ENCODE measurements at places on chromosomes 4 and X.

DNA sequence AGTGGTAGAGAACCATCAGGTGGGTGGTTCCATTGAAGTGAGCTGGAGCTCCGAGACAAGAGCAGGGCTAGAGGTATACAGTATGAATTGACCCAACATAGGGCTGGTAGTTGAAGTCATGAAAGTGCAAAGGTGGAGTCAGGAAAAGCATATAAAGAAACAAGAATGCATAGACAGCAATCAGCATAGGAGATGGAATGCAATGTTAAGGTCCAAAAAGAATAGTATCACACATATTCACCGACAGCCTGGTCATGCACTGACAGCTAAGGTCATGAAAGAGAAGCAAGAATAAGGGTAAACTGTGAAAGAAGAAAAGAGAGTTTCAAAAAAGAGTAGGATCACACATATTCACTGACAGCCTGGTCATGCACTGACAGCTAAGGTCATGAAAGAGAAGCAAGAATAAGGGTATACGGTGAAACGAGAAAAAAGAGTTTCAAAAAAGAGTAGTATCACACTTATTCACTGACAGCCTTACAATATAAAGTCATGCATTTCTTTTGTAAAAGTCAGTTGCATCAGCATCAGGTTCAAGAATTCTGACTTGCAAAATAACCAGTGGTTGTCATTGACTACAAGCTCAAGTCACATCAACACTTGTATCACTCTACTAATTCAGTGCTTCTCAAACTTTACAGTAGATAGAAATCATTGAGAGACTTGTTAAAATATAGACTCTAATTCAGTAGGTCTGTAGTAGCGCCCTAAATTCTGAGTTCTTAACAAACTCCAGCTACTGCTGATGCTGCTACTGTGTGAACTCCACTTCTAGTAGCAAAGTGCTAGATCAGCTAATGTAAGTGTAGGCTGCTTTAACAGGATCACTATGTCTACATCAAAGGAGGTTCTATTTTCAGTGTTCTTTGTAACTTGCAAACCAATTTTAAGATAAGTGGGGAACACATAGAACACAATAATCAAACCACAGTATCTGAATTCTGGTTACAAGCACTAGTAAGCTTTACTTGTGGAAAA is 221.9 kb downstream of the PDGFC start:
- DNase-seq, result no peak

- peak; percentile 58 for DNase-seq
These were observed 486.1 kb upstream of the POU3F4 start for GRCh38 chrX:83022020-83022419.

DNA sequence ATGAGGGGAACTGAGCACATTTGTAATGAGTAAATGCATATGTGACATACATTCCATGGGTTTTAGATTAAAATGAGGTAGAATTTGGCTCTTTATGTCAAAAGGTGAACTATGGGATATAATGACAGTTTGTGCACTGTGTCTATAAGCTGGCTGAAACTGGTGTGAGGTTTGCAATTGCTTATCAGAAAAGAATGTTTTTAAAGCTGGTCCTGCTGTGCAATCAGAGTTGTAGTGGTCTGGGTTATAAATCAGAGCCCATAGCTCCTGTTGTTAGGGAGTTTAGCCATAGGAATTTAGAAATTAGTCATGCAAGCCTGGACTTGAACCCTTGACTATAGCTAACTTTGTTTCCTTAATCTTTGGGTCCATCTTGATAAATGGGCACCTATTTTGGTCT is 23.1 kb upstream of the GATB start:
- no peak for DNase-seq

- no peak for DNase-seq
These were observed 625.6 kb upstream of the FTHL17 start for GRCh38 chrX:31697294-31697916.

DNA sequence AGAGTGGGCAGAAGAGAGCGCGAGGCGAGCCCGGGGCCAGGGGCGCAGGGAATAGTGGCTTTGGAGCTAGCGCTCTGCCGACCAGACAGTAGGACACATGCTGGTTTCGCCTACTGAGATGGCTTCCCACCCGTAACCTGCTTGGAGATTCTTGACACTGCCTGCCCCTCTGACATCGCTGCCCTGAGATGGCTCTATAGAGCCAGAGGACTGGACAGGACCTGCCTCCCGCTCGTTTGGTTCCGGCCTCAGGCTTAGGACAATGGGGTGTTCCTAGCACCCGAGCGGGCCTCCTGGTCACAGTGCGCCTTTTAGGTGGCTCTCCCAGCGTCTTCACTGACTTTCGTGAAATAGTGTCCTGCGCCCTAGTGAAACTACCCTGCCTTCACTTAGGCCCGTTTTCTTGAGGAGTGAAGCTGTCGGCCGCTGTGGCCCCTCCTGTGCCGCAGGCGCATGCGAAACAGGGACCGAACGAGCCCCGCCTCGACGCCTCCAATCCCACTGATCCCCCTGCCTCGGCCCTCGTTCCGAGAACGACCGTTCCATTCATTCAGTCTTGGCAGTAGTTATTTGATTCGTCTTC is 608 bp downstream of the TAF1 start:
- peak; percentile 12 for DNase-seq

- no peak for DNase-seq
These were observed 119.3 kb downstream of the ZNF330 start for GRCh38 chr4:141339966-141340365.

DNA sequence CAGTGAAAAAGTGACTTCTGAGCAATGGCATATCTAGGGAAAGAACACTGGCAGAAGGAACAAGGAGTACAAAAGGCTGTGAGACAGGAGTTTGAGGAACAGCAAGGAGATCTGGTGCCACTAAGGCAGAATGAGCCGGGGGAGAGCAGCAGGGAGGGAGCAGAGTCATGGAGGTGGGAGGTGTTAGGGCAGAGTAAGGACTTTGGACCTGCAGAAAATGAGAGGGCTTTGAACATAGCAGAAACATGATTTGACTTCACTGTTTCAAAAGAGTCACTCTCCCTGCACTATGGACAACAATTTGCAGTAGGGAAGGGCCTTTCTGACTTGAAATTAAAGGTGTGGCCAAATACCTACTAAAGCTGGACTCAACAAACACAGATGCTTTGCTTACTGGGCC is 356.2 kb downstream of the ADGRL3 start:
- no peak for DNase-seq

GRCh38 chr4:115514675-115515074 is 401.3 kb upstream of the NDST4 start:
- no peak for DNase-seq

GRCh38 chr4:7829652-7830580 is 109.7 kb downstream of the AFAP1 start:
- peak; percentile 40 for DNase-seq

DNA sequence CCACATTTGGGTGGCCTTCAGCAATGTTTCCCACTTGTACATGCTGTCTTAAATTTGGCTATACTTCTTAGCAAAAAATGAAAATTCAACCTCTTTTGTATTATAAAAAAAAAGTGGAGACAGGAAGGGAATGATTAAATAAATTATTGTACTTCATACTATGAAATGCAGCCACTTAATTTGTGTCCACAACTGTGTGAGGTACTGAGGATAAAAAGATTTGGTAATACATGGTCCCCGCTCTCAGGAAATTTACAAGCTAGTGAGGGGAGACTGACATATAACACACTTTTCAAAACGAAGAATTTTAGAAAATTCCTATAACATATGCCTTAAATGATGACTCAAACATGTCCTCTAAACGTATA is 105.0 kb downstream of the HNRNPD start:
- no peak for DNase-seq

DNA sequence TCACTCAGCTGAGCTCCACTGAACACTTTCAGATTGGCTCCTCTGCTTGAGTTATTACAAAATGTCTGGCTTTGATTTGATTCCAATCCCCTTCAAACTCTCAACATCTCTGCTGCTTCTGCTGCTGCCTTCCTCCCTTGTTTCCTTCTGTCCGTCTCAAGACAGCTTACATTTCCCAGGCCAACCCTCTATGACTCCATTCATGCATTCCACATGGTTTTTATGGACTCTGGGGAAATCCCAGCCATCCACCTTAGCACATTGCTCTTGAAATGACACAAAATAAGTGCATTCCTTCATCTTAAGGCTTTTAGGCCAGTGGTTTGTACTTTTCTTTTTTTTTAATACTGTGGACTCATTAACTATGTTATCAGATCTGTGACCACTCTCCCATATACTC is 68.5 kb upstream of the TMEM164 start:
- no peak for DNase-seq

DNA sequence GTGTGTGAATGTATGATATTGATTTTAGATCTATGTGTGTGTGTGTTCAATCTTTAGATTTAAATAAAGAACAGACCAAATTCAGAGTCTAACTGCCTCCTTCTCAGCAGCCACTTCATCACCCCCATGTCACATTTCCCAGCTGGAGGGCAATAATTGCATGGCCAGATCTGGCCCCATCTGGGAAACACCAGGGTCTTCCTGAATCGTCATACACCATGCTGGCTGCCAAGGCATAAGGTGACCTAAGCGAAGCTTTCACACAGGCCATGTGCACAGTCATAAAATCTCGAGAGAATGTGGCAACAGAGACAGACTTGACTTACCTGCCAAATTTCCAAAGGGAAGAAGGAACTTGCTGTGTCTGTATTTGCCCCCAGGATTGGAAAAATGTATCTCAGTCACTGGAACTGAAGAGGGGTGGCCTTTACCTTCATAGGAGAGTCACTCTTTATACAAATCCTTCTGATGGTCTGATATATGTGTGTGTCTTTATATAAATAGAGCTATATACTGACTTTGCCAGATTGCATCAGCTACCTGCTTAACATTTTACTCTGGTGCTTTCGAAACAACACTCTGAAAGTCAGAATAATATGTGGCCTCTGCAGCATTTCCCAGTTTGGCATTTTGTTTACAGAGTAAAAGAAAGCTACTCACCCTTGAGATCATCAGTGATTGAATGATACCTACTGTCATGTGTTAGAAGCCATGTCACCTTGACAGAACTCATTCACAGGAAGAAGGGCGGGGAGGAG is at the start of gene PLAC1:
TSS of gene PLAC1 (minus strand) at position 470 of the 758 bp plus-strand sequence. CDS start 91,789 bp downstream, outside the sequence.
- no peak for DNase-seq

DNA sequence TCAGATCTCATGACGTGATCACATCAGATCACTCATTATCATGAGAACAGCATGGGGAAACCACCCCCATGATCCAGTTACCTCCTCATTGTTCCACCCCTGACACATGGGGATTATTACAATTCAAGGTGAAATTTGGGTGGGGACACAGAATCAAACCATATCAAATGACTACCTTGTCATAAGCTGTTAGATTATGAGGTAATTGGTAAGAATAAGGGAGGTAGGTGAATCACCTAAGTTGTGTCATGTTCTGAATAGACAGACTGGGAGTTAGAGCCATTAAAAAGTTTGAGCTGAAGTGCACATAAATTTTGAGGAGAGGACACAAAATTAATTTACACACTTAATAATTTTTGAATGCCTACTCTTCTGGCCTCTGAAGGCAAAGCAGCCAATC is 24.7 kb downstream of the SLC9B1 start:
- DNase-seq, result no peak

DNA sequence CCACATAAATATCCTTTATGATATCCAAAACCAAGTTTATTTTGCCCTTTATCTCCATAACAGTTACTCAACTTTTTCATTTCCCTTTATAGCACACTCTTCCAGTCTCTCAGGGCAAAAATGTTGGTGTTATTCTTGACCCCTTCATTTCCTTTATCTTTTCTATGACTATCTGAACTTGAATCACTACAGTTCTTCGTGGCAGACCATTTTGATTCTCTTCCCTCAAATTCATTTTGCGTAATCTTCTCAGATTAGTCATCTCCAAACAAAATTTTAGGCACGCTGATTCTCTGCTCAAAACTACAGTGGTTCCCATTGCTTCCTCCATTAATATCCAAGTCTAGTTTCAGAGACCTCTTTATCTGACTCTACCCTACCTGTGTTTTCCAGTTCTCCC is 26.1 kb downstream of the RUFY3 start:
- peak; percentile 66 for DNase-seq

GRCh38 chr4:158236304-158237030 is 26.2 kb downstream of the TMEM144 start:
- DNase-seq, result no peak

DNA sequence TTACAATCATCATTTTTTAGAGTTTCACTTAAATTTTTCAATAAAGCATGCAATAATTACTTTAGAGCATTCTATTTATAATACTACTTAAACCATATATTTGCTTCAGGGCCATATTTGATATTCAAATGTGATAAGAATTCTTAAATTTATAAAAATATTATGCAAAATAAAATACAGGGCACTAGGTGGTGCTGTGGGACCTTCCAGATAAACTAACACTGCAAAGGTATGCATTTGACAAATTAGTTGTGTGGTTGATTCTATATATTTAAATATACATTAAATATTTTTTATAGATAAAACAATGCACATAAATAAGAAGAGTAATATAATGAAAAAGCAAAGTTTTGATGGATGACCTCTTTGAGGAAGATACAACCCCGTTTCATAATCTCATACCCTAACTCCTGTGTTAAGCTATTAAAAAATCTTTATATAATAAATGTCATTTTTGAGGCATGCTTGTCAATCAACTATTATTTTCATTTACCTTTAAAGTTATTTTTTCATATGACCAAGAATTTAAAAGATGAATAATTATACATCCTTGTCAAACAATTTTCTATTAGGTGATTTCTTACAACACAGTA is 128.4 kb downstream of the REELD1 start:
- DNase-seq, result no peak

GRCh38 chr4:152102436-152103000 is 341.7 kb upstream of the GATB start:
- no peak for DNase-seq

DNA sequence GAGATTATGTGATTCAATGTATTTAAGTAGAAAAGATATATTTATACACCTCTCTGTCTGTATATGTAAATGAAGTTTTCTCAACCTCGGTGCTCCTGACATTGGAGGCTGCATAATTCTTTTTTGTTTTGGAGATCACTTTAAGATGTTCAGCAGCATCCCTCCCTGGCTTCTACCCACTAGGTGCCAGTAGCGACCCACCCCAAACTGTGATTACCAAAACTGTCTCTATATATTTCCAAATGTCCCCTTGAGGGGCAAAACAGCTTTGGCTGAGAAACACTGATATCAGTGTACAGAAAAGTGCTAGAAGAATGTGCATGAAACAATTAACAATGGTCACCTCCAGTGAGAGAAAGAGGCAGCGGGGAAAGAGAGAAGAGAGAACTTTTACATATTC is 51.2 kb downstream of the DCX start:
- DNase-seq, result no peak

DNA sequence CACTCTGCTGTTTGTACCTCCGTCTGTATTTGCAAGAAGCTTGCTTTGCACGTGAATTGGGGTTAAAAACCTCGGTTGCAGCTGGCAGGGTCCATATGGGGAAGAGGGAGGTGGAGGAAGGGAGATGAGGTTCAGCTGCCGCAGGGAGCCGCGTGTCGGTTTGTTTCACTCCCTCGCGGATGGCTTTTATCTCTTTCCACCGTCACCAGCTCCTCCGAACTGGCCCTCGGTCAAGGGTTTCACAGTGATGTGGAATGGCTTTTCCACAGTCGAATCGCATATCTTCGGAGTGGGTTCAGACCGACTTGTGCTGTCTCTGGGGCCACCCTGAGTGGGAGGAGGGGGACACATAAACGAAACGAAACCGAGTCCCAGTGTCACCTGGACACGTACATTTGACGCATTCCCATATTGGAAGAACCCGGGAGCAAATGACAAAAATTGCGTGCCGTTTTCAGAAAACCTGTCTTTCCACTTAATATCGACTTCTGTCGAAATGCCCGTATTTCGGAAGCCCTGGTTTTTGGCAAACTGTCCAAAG is 929 bp downstream of the ZBTB33 start:
- peak; percentile 20 for DNase-seq

GRCh38 chr4:184343502-184344177 is 126.0 kb upstream of the ENPP6 start:
- peak; percentile 60 for DNase-seq
